ENCODE measurements at places on chromosomes 12 and 14.

DNA sequence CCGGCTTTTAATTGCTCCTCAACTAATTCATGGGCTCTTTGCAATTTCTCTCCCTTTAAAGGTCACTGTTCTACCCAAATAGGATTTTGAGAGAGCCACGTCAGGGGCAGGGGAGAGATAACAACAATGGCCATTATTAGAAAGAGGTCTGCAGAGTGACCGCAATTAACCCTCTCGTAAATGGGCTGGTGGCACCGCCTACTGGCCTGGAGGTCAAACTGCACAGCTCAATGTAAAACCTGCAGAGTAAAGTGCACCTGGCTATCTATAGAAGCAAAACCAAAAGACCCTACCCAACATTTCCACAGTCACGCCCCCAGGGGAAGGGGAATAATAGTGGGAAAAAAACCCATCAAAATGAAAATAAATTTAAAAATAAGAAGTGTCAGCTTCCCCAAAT is 21.6 kb upstream of the CLEC4E start:
- peak; percentile 11 for DNase-seq

GRCh38 chr14:102039157-102039556 is 47.7 kb downstream of the HSP90AA1 start:
- DNase-seq: no peak

DNA sequence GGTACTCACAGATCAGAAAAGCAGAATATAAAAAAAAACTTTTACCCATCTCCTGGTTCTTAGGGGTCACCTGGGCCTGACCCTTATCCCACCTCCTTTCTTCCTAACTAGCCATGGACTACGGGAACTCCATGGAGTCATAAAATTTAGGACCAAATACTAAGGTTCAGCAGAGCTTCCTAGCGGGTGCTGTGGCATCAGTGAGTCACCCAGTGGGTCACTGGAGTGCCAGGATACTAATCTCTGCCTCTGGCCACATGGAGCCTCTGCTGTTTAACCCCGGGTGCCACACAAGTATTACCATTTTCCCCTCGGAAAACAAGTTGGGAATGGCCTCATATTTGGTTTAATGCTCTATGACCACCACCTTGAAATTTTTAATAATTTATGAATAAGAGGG is 6.9 kb downstream of the ZBTB39 start:
- DNase-seq: no peak

GRCh38 chr12:101889211-101889752 is 11.9 kb downstream of the DRAM1 start:
- DNase-seq: no peak

GRCh38 chr12:75702477-75703093 is 191.2 kb upstream of the KRR1 start:
- no peak for DNase-seq

DNA sequence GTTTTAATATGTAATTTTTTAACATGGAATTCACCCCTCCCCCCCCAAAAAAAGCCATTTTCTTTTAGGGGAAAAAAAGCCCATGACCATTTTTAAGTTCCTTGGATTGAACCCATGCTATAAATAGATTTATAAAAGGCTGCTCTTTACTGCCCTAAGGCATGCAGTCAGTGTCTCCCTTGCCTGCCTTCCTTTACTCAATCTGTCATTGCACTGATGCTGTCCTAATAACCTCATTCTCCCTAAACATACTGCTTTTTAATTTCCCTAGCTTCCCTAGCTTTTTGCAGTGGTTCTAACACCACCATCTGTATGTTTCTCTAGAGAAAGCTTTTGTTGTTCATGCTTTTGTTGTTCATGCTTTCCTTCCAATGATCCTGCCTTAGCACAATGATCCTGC is 83.0 kb downstream of the SLC2A13 start:
- DNase-seq: no peak

DNA sequence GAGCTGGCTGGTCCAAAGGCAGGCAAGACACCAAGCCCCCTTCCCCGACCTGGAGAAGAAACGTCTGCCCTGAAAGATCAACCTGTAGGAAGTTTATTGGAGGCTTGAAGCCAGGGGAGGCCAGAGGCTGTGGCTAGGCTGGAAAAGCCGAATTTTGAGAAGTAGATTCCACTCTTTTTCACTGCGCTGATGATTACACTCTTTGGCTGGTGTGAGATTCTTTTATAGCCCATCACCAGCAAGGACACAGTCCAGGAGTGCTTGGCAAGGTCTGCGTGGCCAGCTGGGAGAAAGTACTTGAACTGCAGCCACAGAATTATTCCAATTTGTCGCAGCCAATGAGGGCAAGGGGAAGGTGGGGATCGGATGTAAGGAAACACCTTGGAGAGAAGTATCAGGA is 45.0 kb downstream of the SYNE3 start:
- DNase-seq: no peak
